ENCODE measurements at places on chromosomes 2 and 18.

GRCh38 chr2:177289824-177290628 is 25.5 kb upstream of the NFE2L2 start:
- DNase-seq: no peak

DNA sequence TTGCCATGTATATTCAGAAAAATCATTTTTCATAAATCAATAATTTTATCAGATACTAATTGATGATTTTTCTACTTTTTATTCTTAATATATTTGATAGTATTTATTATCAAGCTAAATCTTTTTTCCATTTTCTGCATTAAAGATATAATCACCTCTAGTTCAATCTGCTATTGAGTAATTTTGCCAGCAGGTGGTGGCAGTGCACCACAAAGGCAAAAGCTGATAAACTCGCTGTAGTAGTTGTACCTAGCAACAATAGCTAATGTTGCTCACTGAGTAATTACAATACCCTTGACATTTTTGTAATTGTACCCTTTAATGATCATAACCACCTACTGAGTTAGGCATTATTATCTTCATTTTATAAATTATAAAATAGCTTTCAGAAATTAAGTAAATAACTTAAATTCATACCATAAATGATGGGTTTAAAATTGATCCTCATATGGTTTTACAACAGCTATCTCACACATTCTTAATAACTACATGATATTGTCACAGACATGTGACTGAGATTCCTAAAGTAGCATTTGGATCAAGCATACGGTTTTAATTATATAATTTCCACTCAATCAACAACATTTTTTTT is 52.0 kb upstream of the CALCRL start:
- peak; percentile 49 for DNase-seq

DNA sequence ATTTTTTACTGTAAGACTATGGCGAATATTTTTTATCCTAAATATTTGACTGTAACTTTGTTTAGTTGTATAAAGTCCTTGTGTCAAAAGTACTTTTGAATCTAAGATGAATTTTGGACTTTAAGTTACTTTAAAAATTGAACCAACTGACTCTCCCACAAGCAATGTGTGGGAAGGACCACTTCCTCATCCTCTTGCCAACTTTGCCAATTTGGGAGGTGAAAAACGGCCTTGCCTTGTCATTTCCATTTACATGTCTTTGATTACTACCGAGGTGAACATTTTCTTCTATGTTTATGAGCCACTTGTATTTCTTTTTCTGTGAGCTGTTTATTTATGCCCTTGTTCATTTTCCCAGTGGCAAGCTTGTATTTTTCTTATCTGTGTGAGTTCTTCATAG is 12.8 kb upstream of the MSGN1 start:
- DNase-seq: no peak

DNA sequence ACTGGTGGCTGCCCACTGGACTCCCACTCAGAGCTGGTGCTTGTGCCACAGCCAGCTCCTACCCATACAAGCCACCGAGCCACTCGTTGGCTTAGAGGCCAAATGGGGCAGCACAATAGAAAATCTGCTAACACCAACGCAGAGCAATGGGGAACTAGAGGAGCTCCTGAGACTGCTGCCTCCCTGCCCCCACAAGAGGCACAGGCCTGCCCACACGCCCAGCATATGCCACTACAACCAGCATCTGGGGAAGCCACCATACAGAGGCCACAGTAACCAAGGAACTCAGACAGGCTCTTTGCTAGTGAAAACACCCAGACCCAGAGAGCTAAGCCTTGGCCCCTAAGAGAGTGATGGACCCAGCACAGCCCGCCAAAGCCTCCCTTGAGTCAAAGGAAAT is 231.2 kb upstream of the RAB6C start:
- DNase-seq: no peak

DNA sequence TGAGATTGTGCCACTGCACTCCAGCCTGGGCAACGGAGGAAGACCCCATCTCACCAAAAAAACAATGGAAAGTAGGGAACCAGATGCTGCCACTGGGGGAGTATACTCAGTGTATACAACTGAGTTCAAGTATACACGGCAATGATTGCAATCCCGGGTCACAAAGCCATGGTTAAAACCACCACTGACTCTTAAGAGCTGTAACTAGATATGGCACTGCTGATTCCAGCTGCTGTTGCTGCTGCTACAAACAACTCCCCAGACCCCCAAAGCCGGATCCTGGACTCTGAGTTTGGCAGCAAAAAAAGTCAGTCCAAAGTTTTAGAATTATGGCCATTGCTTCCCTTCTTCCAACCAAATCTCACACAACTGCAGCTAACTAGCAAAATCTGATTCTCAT is 43.7 kb upstream of the COX7A2L start:
- no peak for DNase-seq

GRCh38 chr18:76374330-76375281 is 120.4 kb downstream of the ZNF516 start:
- DNase-seq: no peak

GRCh38 chr2:26455670-26456439 is 22.1 kb downstream of the OTOF start:
- DNase-seq: no peak

DNA sequence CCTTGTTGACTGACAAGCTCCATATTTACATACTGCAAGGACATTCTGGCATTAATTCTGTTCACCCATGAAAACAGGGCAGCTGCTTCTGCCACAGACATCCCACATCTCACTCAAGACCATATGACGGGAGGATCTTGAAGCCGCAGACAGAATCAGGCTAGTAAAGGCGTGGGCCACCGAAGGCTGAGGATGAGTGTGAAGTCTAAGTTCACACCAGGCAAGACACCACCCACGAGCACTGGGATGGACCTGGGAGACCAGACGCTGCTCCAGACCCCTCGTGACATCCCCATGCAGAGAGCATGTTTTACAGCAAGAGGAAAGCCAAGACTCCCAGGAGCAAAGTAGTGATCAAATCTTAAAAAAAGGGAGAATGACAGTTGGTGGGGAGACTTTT is 3.2 kb downstream of the FHL2 start:
- no peak for DNase-seq

GRCh38 chr18:12990123-12990475 is 1.1 kb upstream of the CEP192 start:
- DNase-seq: no peak

Measured in BE2C (cell line).